NCI-H187 treated with DMSO at 0.1 percent for 48 hours (cell line): ENCODE measurements at places on chromosomes 16 and 17.

DNA sequence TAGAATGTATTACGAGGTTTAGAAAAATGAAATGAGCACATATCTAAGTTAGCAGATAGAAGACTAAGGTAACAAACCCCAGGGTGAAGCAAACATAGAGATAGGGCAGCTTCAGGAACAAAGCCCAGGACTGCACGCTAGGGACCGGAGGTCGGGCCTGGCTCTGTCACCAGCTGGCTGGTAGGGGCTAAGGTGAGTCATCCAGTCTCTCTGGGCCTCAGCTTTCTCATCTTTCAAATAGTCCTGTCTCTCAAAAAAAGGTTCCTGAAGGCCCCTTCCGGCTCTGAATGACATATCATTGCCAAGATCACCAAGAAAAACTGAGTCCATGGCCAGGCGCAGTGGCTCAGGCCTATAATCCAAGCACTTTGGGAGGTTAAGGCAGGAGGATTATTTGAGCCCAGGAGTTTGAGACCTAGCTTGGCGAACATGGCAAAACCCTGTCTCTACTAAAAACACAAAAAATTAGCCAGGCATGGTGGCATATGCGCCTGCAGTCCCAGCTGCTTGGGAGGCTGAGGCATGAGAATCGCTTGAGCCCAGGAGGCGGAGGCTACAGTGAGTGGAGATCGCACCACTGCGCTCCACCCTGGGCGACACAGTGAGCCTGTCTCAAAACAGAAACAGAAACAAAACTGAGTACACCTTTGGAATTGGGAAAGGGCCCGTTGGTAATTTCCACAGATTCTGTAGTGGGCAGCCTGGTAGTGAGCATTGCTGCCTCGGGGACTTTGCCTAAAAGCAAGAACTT lies 26.0 kb downstream of the PKD1L3 start:
- DNase-seq, result no peak

- no peak for DNase-seq
Measured at GRCh38 chr16:69413045-69413664, 11.3 kb upstream of the CYB5B start.

- DNase-seq, result no peak
Measured at GRCh38 chr17:61584866-61585265, 6.2 kb downstream of the NACA2 start.

- DNase-seq, result no peak
Measured at GRCh38 chr16:19746561-19746960, 28.5 kb downstream of the IQCK start.

- no peak for DNase-seq
Measured at GRCh38 chr16:9097266-9098219, 6.1 kb downstream of the HAPSTR1 start.

- DNase-seq, result no peak
Measured at GRCh38 chr16:79073566-79073965, 527.0 kb downstream of the MAF start.

DNA sequence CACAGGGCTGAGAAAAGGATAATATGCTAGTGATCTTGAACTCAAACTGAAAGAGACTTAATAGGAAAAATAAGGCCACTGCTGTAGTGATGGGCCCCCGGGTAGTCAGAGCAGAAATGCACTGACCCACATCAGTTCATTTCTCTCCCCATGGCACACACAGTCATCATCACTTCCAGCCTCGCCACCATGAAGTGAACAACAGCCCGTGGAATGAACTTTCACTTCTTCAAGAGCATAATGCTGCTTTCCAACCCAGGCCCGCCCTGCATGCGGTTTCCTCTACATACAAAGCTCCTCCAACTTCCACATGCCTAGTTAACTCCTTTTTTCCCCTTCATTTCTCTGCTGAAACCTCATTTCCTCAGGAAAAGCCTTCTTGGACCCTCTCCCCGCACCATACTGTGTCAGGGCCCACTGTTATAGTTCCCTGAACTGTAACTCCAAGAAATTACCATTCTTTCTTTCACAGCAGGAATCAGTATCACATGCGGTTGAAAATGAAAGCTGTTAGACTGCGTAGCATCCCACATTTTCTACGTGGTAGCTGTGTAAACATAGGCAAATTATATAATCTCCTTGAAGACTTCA lies 65.8 kb upstream of the SMIM36 start:
- DNase-seq, result no peak

DNA sequence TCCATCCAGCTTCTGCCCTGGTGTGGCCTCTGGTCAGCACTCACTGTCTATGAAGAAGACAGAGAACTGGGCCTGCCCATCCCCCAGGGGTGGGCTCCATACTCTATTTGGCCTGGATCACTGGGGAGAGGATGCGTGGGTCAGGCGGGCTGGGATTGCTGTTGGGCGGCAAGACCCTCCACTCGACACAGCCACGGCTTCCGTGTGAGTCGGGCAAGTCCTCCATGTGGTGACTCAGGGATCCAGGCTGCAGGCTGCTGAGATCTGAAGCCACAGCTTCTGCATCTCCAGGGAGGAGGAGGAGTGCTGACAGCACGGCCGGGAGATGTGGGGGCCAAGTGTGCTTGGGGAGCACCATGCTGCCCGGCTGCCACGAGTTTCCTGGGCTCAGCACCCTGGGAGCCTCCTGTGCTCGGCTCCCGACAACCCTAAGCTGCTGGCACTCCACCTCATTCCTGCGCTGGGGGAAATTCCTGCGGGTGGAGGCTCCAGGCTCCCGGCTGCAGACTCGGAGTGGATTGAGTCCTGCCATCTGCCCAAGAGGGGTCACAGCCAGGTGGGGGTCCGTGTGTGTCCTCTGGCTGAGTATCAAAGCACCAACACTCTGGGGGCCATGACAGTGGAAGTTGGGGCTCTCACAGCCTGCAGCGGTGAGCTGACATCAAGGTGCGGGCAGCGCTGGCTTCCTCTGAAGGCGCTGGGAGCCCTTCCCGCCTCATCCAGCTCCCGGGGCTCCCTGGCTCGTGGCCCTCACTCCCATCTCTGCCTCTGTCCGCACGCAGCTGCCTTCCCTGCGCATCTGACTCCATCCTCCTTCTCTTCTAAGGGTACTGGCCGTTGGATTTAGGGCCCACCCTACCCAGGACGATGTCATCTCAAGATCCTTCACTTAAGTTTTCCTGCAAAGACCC lies 24.4 kb upstream of the CBFA2T3 start:
- no peak for DNase-seq

- no peak for DNase-seq
Measured at GRCh38 chr16:800834-801511, 439 bp upstream of the GNG13 start.

DNA sequence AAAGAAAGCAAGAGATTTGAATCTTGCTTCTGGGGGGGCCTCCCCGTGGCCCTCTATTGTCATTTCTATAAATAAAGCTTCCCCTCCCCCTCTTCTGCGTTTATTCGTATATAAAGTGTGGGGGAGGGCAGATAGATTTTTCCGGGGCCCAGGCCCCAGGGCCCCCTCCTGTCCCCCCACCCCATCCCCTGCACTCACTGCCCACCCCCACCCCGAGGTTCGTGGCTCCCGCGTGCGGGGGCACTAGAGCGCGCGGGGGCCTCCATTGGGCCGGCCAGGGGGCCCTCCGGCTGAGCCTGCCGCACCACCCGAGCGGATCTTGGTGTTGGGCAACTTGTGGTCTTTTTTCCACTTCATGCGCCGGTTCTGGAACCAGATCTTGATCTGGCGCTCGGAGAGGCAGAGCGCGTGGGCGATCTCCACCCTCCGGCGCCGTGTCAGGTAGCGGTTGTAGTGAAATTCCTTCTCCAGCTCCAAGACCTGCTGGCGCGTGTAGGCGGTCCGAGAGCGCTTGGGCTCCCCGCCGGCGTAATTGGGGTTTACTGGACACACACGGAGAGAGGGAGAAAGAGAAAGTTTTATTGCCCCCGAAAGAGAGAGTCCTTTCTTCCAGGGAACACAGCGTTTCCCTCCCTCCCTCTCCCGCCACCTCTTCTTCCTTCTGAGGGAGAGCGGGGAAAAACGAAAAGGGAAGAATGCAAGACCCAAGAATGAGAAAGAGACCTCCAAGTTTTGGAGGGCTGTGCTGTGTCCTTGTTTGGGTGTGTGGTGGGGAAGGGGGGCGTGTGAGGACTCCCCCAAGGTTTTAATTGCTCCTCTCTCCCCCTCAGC lies 1.5 kb downstream of the HOXB4 start:
- no peak for DNase-seq

DNA sequence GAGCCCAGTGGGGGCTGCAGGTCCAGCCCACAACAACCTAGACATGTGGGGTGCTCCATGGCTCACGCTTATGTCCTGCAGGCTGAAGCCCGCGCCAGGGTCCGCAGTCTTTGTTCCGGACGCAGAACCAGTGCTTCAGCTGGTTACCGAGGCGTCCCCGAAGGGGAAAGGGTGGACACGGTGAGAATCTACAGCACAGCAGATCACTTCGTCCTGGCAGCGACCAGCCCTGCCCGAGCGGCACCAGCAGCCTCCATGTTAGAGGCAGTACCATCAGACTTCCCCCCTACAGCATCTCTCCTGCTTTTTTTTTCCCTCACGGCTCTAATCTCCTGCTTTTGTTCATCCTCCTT lies 1736.4 kb downstream of the TP53TG3F start:
- DNase-seq, result no peak

DNA sequence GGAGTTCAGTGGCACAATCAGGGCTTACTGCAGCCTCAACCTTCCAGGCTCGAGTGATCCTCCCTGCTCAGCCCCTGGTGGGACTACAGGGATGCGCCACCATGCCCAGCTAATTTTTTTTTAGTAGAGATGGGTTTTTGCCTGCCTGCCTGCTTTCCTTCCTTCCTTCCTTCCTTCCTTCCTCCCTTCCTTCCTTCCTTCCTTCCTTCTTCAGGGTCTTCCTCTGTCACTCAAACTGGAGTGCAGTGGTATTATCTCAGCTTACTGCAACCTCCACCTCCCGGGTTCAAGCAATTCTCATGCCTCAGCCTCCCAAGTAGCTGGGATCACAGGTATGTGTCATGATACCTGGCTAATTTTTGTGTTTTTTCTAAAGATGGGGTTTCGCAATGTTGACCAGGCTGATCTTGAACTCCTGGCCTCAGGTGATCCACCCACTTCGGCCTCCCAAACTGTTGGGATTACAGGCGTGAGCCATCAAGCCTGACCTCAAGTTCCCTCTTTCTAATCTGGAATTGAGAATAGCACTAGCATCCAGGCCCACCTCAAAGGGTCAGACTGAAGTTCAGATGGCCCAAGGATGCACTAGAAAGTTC lies 45.3 kb downstream of the PRAC1 start:
- no peak for DNase-seq
